T-helper 2 cell treated with Interferon-gamma antibody and Interleukin-4, amounts not matched to agents 100 ng/mL and 5 ng/mL, for 36 hours (primary cell): ENCODE measurements at places on chromosomes 7 and 10. TPM values are rescaled to one million over a fixed set of nuclear protein-coding genes. Genes with fewer than 3 reads are reported as not detected.

The SPRN gene
- not detected in 2 replicates for total RNA-seq

The PRKAR2B gene
- total RNA-seq: 0.25 TPM in 2 replicates

The DGKB gene
- total RNA-seq: not detected in 2 replicates

The SSC4D gene
- 0.48 and 0.50 TPM in 2 replicates for total RNA-seq

The OR2A1 gene
- 0.09 TPM in 1 of 2 replicates, not detected in the other for total RNA-seq

The INMT gene
- 0.77 and 0.89 TPM in 2 replicates for total RNA-seq

The STAG3 gene
- total RNA-seq: 19.2 and 21.7 TPM in 2 replicates

The CPVL gene
- 0.32 and 0.41 TPM in 2 replicates for total RNA-seq

The DYDC2 gene
- not detected in 2 replicates for total RNA-seq
